ENCODE measurements at places on chromosomes 5 and 9.

DNA sequence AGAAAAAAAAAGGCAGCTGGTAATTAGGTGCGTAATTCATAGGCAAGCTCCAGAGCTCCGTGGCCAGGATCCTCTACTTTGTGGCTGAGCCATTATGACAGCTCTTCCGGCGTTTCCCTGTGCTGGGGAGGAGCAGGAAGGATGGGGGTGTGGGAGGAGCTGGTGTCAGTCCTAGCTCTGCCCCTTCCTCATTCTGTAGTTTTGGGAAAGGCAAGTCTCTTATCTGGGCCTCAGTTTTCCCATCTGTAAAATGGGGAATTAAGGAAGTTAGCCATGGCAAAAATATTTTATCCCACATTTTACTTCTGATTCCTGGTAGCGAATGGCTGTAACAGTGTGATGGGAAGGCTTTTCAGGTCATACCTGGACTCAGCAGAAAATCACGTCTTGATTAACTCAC, 81.1 kb downstream of the SEC61B start:
- no peak for DNase-seq

DNA sequence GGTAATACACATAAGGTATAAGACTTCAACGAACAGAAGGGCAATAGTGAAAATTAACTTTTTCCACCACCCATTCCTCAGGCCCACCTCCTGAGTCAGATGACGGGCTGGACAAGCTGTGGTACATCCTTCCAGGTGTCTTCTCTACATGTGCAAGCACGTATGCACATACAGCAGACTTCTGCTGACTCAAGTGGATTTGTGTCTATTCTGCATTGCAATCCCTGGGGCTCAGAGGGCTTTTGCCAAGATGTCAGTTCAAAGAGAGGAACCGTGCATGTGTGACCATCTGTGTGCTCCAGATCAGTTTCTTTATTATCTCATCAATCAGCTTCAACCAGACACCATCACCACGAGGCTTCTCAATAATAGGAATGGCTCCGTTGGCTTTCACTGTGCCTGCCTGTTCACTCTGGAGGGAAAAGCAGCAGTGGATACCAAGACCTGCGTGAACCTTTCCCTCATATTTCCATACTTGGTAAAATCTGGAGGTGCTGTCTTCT, 288.4 kb downstream of the MTRR start:
- DNase-seq, result no peak

DNA sequence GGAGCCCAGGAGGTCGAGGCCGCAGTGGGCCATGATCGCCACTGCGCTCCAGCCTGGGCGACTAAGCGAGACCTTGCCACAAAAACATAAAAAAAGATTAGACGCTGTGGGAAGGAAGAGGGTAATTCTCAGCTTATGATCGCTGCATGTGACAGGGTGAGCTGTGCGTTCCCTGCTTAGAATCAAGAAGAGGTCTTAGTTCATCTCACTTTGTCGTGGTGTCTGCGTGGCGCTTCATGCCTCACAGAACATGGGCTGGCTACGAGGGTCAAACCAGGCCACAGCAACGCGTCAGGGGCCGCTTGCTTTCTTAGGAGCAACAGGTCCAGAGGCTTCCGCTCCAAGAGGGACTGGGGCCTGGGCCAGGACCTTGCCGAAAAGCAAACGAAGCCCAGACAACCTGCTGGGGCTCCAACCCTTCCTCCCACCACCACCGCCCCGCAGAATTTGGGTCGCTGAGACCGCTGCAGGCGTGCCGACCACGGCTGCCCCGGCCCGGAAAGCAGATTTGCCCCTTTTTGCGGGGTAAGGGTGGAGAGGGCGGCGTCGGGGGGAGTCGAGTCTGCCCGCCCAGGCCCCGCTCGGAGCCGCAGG, 10.0 kb upstream of the GRIN1 start:
- no peak for DNase-seq

- DNase-seq, result peak; percentile 78
These were observed 45.4 kb upstream of the MYOT start for GRCh38 chr5:137822158-137822764.

DNA sequence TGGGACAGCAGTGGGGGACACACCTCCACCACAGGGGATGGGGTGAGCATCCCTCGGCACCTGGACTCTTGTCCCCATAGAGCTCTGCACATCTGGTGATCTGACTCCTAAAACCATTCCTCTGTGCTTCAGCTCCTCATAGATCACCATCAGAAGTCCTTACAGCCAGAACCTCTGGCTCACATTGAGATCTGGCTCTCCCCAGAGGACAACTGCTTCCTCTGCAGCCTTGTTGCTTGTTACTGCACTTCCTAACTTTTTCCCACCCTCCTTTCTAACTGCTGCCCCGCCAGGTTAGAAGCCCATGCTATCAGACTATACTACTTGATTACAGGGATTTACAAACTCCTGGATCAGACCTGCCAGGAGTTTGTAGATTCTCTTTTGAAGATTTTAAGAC, 64.5 kb downstream of the ARSB start:
- DNase-seq, result peak; percentile 50

GRCh38 chr9:10059044-10059443, 553.8 kb downstream of the PTPRD start:
- no peak for DNase-seq

DNA sequence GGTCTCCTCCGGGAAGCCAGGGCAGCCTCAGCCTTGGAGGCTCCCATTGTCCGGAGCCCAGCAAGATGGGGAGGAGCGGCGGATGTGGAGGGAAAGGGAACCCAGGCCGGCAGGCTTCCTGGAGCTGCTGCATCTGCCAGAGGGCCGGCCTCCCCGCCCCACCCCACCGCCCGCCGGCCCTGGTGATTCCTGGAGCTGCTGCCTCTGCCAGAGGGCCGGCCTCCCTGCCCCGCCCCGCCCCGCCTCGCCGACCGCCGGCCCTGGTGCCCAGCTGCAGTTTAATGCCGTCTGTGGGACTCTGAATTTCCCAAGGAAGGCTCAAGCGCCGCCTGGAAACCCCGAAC, 31.6 kb downstream of the EXD3 start:
- no peak for DNase-seq

GRCh38 chr5:73339051-73339575, 109.5 kb downstream of the FOXD1 start:
- no peak for DNase-seq

- no peak for DNase-seq
These were observed 55.4 kb downstream of the LHX2 start for GRCh38 chr9:124066783-124067577.

DNA sequence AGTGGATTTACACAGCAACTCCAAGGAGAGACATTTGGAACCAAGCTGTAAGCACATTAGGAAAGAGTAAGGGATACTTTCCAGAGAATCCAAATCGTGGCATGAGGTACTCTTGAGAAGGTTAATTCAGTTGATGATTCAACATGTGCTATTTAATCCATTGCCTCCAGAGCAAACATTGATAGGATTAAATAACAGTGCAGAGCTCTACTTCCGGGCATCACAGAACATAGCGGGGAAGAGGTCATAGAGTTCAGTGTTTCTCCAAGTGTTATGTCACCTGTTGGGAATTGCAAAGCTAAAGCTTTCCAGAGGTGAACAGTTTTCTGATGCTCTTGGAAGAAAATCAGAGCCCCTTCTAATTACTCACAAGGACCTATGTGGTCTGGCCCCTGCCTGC, 127.5 kb downstream of the PPP2R2B start:
- no peak for DNase-seq

- DNase-seq, result no peak
These were observed 359.9 kb upstream of the COX7C start for GRCh38 chr5:86257871-86258270.

- DNase-seq, result no peak
These were observed 21.3 kb downstream of the DTWD2 start for GRCh38 chr5:118967059-118967508.

GRCh38 chr5:146909255-146910068, 30.9 kb upstream of the PPP2R2B start:
- DNase-seq, result no peak

GRCh38 chr9:95327239-95327865, 9.8 kb upstream of the FANCC start:
- no peak for DNase-seq

DNA sequence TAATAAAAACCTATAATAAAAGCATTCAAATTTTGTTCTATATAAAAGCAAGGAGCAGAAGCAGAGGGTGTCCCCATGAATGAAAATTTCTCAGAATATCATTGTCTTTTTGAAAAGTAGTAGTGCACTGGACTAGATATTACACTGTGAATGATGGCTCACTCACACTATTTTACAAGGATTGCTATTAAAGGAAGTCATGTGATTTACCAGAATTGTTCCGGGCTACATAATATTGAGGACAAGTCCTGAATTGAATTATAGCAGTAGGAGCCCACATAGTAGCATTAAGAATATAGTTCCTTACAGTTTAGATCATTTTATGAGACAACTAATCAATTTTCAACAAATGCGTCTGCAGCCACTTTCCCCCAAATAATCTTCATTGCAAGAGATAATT, 7.7 kb upstream of the TLE4 start:
- no peak for DNase-seq

GRCh38 chr5:61674378-61674777, 342.3 kb downstream of the ZSWIM6 start:
- no peak for DNase-seq

GRCh38 chr5:148268566-148268965, at the start of gene SPINK13:
SPINK13 (plus strand) TSS chr5:148268794; CDS start chr5:148270073, 1,279 bp downstream.
- peak; percentile 14 for DNase-seq

- no peak for DNase-seq
These were observed 30.4 kb downstream of the DPYSL3 start for GRCh38 chr5:147479444-147479843.

DNA sequence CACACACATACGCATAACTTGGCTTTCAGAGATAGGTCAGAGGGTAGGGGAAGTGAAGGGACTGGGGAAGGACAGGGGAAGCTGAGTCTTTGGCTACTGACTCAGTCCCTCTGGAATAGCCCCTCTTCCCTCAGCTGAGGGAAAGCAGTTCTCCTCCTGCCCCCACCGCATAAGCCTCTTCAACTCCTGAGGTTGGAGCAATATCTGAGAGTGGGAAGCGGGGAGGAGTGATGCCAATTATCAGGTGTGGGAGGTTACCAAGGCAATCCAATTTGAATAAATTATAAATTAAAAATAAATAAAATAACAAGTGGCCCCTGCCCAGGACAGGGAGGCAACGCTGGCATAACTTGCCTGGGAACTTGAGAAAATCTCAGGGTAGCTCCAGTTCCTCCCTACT, 1.7 kb upstream of the STOML2 start:
- no peak for DNase-seq

GRCh38 chr5:170238456-170239196, 5.8 kb downstream of the C5orf58 start:
- DNase-seq, result no peak

GRCh38 chr5:104540448-104540847, 977.9 kb upstream of the NUDT12 start:
- no peak for DNase-seq

DNA sequence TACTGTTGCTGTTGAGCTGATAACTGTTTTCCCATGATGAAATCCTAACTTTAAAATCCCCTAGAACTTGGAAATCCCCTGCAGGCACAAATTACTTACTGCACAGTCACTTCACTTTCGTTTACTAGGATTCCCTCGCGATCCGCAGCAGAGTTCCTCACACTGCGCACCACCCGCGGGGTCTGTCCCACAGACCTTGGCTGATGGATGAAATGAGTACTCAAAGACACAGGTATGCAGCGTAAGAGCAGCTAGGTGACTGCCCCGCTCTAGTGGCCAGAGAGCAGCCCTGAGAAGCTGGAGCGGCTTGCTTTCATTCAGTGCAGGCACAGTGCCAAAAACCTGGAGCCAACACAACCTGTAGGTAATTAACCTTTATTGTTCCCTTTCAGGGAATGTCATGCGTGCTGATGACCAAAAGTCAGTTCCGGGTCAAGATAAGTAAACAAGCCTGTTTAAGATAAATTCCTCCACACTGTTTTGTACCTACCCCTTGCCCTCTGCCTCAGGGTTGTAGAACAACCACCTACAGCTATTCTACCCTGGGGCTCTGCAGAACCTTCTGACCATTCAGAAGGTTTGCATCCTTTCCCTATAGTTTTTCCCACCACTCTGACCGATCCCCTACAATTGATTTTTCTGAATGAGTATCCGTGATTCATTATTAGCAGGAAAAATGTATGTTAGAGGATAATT, 191.2 kb downstream of the CDH9 start:
- DNase-seq, result peak; percentile 25

DNA sequence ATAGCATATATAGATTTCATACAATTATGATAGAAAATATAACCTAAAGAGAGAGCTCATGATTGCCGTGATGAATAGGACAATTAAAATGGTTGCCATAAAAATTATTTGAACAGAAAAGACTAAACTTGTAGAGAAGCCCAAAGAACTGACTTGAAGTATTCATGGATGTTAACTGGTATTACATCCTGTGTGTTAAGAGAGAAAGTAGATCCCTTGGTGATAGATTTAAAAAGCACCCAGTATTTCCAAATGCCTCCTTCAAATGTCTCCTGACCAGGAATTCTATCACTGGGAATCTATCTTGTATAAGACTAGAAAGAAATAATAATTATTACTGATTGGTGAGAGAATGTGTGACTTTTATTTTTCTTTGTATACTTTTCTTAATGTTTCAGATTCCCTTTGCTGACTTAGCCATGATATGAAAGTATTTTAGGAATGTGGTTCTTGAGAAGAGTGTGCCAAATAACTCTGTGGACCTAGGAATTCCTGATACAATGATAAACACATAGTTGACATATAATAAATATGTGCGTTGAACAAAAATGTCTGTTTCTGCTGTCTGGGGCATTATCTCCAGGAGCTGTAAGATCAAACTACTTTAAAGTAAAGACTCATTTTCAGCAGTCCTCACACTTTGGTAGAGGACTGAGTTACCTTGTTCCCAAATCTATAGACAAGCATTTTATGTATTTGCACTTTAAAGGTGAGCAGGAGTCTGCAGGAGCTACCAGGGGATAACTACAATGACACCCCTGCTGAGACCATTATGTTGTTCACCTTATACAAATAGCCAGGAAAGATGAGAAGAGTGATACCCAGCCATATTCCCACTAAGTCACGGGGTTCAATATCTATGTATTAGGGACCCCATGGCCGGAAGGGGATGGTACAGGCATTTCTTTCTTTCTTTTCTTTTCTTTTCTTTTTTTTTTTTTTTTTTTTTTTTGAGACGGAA, 211.1 kb upstream of the TLE4 start:
- DNase-seq, result no peak

DNA sequence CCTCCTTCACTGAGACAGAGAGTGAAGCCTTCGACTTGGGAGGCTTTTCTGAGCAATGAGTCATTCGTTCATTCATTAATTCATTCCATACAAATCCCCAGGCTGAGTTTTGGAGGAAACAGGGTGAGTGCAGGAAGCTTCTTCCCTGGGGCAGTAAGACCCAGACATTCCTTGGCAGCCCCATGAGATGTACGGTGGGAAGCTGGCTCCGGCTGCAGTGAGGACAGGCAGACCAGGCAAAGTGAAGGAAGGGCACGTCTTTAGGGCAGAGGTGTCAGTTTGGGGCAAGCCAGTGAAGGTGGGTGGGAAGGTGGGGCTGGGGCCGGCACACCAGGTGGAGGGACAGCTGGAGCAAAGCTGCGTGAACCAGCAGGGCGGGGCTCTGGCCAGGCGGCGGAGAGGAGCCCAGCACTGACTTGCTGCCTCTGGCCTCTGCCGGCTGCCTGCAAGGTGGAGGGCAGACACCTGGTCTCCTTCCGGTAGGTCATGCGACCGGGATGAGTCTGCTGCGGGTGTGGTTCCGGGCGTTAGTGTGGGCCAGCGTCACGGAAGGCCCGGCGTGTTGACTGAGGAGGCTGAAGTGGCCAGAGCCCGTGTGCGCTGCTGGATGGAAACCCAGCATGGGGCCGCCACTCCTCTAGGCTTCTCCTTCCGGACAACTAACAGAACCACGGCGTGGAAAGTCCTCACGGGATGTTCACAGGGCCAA, 16.6 kb downstream of the OLFM1 start:
- DNase-seq, result peak; percentile 41

- peak; percentile 10 for DNase-seq
These were observed 320.6 kb upstream of the BRINP1 start for GRCh38 chr9:119689879-119690278.

Data from ELF-1 (cell line).